ENCODE measurements at places on chromosomes 4 and X.

DNA sequence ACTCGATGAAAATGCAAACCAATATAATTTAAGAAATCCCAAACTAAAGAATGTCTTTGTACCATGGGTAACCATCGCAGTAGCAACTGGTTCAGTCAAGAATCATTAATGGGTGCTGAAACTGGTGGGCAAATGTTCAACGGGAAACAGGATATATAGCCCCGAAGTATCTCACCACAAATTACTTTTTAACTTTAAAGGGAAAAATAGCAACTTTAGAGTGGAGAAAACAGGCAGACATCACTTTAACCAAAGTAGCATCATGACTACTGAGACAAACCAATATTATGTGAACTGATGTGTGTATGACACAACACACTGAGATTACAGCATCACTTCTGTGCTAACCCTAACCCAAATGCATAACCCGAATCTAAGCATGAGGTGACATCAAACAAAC lies 33.8 kb upstream of the SLAIN2 start:
- no peak for DNase-seq

- DNase-seq = no peak
Observed at GRCh38 chr4:1874201-1874600, 3.0 kb downstream of the NSD2 start.

DNA sequence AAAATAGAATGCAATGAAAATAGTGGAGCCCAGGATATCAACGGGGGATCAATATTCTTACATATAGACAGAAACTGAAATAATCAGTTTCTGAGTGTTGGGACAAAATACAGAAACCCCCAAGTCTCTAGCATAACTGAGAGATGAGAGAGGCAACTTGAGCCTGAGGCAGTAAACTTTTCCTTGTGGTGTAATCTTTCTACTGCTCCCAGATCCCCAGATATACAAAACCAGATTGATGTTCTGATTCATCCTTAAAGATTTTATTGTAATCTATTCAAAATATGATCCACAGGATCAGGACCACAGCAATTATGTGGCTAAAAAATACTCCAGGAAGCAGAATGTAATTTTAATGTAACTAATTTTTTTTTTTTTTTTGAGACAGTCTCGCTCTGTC lies 2282.6 kb downstream of the ARAP2 start:
- peak; percentile 2 for DNase-seq

GRCh38 chrX:73213734-73214425 lies 771 bp downstream of the NAP1L2 start:
- no peak for DNase-seq

DNA sequence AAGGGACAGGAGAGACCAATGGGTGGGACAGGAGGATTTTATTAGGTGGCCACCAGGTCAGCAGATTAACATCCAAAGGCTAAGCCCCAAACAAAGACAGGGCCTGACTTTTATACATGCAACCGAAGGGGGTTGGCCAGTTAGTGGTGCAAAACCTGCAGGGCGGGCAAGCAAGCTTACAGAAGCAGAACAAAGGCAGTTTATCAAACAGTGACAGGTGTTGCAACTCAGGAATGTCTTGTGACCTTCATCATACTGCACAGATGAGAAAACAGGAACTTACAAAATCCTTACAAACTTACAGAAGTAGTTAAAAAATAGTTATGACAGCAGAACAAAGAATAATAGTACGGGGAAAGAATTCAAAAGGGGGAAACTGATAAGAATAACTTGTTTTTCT lies 708.1 kb downstream of the GLUD2 start:
- no peak for DNase-seq

DNA sequence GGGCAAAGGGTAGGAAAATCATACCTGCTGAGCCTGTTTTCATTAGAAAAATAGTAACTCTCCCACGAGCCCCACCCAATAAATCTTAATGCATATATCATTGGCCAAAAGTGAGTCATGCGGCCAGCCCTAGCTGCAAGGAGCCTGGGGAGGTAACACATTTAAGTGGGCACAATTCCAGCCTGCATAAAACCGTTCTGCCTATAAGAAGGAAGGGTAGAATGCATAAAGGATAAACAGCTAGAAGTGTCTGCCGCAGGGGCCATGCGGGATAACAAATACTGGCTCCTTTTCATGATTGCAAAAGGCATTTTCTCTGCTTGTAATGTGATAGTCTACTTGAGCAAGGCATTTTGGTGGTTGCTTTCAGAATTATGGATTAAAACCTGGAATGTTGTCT lies 37.1 kb downstream of the EFHC2 start:
- peak; percentile 28 for DNase-seq

DNA sequence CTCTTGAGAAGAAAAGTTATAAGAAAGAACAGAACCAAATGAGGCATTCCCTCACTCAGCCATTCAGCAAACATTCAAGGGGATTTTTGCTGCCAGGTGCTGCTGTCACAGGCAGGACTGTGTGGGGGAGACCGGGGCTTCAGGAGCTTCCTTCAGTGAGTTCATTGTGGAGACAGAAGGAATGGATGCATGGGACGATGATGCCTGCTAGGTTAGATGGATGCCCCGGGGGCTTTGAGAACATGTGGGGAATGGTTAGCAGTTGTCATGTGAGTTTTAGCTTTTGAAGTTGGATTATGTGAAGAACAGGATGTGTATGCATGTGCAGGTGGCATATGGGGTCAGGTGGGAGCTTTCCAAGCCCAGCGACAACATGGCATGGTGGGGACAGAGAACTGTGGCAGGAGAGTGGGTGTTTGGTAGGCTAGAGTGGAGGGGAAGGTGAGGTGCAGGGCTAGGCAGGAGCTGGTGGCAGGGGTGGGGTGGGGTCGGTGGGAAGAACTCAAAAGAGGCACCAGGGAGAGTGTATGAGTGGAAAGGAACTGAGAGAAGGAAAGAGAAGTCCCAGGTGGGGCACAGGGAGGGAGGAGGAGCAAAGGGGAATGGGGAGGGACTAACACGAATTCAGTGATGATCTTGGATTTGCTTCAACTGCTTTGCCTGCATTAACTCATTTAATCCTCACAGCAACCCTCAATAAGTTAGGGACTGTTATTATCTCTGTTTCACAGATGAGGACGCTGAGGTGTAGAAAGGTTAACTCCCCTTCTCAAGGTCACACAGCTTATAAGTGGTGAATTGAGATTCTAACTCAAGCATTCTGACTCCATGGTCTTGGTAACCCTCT lies 8.4 kb downstream of the DCUN1D4 start:
- no peak for DNase-seq
